ENCODE measurements at places on chromosomes 3 and 15.
A peak's percentile ranks its signal among the peaks of the same experiment; 100 is the strongest.

GRCh38 chr15:25718597-25718996 lies 144.5 kb downstream of the ATP10A start:
- DNase-seq, result no peak

DNA sequence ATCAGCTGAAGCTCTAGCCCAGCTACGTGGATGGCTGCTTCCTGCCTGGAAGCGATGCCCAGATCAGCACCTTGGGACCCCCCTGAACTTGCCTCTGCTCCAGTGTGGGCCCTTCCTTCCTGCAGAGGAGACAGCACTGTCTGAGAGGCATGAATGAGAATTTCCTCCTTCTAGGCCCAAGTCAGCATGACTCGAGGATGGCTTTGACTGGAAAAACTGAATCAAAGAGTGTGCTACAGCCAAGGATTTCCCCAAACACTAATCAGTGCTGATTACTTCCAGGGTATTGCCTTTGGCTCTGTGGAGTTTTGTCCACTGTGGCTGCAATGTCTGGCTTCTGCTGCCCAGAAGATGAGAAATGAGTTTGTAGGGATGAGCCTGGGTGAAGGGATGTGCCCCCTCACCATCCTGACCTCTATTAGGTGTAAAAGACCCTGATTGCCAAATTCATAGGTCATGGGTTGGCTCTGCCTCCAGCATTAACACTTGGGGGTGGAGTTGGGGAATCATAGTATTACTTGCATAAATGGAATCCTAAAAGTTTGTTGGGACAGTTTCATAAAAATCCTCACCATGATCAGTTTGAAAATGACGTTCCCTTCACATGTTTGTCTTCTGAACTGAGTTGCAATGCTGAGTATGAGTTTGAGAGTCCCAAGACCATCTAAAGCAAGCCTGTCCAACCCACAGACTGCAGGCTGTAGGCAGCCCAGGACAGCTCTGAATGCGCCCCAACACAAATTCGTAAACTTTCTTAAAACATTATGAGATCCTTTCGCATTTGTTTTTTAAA lies 36.7 kb downstream of the FLNB start:
- DNase-seq, result no peak

DNA sequence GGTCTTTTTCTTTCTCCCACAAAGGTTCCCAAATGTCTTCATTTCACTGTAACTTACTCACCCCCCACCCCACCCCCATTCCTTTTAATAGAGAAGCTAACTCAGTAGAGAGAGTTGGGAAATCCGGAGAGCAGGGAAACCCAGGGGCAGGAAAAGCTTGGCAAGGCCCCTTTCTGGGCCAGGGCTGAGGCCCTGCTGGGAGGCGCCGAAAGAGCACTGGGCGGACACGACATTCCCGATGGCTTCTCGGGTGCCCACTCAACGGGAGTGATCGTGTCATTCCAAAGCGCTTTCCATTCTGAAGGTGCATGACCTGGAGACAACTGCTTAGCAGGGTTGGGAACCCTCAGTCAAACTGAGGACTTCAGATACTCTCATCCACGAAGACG lies 1.6 kb upstream of the DALRD3 start:
- DNase-seq, result peak; percentile 67

- no peak for DNase-seq
Measured at GRCh38 chr3:129059311-129059958, 1.1 kb upstream of the GP9 start.

DNA sequence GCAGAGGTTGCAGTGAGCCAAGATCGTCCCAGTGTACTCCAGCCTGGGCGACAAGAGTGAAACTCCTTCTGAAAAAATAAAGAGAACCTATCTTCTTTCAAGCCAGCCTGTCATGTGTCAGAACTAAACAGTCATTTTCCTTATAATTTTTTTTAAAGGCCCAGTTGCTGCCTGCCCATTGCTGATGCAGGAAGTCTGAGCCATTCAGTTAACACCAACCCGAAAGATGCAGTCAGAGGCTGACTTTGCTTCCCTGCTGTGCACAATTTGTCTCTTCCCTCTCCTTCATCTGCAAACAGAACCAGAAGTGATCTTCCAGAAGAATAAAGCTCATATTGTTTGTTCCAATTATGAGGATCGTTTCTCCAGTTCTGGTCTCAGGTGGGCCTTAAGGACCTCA lies 220.6 kb downstream of the SLCO3A1 start:
- DNase-seq, result peak; percentile 37

DNA sequence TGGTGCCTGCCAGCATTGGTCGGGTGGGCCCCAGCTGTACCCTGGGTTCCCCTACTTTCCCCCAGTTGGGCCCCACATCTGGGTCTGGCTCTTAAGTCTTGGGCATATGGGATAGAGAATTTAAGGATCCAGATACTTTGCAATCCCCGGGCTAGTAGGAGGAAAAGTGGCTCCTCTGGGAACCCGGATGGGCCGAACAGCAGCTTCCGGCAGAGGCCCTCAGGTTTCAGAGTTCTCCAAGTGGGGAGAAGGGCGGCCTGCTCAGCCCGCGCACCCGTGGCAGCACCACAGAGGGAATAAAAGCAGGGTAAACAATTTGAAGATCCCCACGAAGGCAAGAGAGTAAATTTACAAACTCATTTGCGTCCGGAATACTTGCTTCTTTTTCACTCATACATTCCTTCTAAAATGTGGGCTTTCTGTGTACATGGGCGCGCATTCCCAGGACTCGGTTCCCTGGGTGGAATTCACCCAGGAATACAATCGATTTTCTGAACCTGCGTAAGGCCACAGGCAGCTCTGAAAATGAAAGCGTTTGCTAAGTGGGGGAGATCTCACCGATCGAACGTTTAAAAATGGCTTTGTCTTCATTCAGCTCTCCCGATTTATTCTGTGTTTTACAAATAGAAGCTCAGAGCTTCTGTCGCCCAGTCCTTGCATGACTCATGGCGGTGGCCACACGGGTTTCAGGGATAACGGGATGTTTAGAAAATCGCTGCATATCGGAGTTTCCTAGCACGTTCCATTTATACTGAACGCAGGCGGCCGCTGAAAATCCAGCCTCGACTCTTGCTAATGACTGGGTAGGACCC lies 74.0 kb upstream of the POLG start:
- DNase-seq, result no peak

DNA sequence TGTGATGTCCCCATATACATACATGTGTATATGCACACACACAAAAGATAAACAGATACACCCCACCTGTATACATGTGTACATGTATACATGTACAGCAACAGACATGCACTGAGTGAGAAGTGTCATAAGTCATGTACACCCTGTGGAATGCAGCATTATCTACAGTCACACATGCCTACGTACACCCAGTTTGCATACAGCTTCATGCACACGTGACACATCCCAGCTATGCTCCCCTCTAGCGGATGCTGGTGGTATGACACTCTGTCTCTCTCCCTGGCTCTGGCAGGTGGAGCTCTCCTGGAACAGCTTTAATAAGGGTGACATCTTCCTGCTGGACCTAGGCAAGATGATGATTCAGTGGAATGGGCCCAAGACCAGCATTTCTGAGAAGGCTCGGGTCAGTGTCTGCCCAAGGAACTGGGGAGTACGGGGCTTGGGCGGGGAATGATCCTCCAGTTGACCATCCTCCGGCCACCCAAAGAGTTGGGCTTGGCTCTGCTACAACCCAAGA lies 6.3 kb downstream of the VILL start:
- peak; percentile 79 for DNase-seq

- DNase-seq, result no peak
Measured at GRCh38 chr3:179991104-179991503, 45.6 kb downstream of the PEX5L start.

DNA sequence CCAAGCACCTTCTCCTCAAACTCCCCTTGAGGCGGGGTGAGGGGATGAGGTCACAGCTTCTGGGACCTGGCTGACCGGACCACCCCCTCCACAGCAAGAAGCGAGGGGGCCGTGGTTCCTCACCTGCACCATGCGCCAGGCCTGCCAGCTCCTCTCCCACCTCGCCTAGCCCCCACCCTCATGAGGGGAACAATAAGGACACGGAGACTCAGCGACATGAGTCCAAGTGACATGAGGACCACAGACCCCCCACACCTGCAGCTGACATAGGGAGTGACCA lies 118.7 kb downstream of the CHSY1 start:
- no peak for DNase-seq

DNA sequence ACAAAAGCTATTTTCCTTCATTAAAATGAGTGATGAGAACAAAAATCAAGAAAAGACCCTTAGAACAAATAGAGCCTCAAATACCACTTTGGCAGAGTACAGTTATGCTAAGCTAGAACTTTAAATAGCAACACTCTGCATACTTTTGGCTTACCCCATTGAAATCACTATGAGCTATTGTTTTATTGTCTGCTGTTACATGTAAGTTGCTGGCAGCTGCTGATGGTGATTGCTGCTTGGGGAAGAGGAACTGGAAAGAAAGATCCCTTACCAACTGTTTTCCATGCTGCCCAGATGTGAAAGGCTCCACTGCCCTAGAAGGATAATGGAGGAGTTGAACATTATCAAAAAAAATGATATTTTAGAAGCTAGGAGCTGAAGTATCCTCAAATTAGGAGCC lies 135.4 kb downstream of the SYNPR start:
- no peak for DNase-seq

GRCh38 chr3:183315739-183316138 lies 62.7 kb downstream of the B3GNT5 start:
- DNase-seq, result no peak

- DNase-seq, result no peak
Measured at GRCh38 chr3:24850245-24850644, 355.6 kb upstream of the THRB start.

DNA sequence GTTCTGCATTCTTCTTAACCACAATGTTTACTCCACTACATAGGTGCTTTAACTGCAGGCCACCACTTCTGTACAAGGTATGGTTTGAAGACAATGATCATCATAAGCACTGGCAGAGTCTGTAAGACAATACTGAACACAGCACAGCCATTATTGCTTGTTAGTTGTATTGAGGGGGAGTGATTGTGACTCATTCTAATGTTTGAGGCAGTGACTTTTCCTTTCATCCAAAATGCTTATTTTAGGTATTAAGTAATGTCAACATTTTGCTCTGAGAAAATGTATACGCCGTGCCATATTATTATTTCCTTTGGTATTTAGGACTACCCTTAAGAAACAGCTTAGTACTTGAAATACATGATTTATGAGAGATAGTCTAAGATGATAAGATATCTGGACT lies 618.2 kb upstream of the ZNF717 start:
- no peak for DNase-seq

DNA sequence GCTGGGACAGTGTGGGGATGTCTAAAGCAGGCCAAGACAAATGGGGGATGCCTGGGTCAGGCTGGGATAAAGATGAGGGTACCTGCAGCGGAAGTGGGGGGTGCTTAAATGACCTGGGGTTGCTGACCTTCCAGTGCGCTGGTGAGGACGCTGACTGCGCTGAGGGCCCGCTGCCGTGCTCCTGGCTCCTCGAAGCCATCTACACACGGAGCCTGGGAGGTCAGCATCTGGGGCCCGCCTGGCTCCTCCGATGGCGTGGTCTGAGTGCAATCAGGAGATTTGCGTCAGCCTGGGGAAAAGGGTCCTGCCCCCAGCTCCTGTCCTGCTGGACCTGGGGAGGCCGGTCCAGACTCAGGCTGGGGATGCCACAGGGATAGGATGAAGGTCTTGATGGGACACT lies 50.7 kb downstream of the SCN5A start:
- no peak for DNase-seq

GRCh38 chr3:42036483-42036823 lies 54.7 kb upstream of the TRAK1 start:
- DNase-seq, result no peak

GRCh38 chr3:113847664-113848461 lies 9.3 kb downstream of the GRAMD1C start:
- DNase-seq, result no peak

DNA sequence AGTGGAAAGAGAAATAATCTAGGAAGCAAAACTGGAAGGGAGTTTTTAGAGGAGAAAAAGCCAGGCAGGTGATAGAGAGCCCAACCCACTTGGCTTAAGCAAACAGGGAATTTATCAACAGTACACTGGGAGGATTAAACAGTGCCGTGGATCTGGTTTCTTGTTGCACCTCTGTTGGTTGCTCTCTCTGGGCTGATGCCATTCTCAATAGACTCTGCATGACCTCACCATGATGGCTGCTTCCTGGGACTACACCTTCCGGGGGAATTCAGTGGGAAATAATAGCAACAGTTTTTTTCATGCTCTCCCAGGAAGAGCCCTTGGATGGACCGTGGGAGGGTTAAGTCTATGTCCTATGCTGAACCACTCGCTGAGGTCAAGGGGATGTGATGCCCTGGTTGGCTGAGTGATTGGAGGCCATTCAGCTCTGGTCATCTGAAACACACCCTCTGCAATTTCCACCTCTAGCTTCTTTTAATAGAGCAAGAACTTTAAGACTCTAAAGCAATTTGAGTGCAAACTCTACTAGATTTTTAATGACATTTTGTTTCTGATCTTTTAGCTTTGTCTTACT lies 74.2 kb downstream of the EPHB1 start:
- no peak for DNase-seq

DNA sequence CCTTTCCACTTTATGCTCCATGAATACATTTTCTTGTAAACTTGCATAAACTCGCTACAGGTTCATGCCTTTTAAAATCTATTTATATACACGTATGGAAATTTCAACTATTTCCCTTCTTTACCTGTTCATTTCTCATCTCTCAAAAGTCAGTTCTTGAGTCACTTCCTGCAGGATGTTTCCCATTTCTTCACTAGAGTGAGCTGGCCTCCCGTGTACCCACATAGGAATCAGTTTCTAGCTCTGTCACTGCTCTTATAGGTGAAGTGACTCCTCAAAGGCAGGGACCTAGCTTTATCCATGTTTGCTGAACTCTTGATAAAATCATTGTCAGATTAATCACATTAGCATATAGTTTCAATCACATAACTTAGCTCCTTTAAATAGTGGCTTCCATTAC lies 259.7 kb downstream of the EPHA3 start:
- no peak for DNase-seq

DNA sequence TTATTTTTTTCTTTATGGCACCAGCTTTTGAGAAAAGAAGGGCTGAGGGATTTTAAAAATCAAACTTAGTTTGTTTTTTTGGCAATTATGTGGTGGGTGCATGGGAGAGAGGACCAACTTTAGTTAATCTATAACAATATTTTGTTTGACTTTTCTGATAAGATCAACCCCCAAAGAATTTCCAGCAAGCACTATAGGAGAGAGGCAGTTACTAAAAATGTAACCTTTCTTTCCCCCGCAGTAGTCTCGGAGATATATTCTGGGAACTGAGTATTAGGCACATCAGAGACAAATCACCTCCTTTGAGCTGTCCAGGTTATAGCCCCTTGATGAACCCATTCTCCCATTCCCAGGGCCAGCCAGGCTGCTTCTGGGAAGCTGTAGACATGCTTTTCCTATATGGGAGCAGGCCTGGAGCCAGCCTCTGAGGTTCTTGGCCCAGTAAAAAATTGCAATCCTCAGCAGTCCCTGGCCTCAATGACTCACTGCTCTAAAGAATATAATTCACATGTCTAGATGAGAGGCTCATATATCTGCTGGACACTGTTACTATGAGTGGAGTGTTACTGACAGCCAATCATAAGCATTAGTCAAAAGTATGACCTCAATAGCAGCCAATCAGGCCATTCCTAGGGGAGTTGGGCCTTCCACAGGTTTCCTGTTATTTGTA lies 138.3 kb upstream of the AGBL1 start:
- DNase-seq, result no peak

Measured in MV-4-11 (cell line).